Naive thymus-derived CD4-positive, alpha-beta T cell (primary cell): ENCODE measurements at places on chromosomes 7 and 10. TPM values are rescaled to one million over a fixed set of nuclear protein-coding genes. Genes with fewer than 3 reads are reported as not detected.

- DNase-seq, result no peak
Observed at GRCh38 chr7:93279541-93279940, 47.4 kb downstream of the VPS50 start.

Gene GLI3
- 0.54 TPM for polyA plus RNA-seq

Gene PLXNA4
- 1.1 TPM for polyA plus RNA-seq

Gene ACHE
- polyA plus RNA-seq, result not detected

DNA sequence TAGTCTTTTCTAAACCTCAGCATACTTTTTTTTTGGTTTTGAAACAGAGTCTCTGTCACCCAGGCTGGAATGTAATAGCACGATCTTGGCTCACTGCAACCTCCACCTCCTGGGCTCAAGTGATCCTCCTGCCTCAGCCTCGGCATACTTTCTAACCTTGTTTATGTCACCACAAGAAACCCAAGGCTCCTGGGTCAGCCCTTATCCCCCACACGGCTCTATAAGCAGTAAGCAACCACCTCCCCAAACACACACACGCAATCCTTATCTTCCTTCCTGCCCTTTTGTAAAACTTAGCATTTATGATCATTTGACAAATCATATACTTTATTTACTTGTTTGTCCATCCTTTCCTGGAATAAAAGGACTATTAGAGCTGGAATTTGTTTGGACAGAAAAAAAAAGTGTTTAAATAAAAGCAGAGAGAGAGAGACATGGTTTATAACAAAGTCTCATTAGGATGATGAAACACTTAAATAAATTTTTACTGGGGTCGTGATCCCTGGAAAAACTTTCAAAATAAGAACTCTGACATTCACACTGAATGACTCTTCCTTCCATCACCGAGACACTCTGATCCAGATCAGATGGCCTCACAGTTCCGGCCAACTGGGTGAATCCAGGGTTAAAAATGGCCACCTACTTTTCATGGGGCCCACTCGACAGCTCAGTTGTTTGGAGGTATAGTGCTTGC, 72.7 kb upstream of the PIK3CG start:
- no peak for DNase-seq
